SW 1271 (cell line): ENCODE measurements at places on chromosomes 16 and 17.

DNA sequence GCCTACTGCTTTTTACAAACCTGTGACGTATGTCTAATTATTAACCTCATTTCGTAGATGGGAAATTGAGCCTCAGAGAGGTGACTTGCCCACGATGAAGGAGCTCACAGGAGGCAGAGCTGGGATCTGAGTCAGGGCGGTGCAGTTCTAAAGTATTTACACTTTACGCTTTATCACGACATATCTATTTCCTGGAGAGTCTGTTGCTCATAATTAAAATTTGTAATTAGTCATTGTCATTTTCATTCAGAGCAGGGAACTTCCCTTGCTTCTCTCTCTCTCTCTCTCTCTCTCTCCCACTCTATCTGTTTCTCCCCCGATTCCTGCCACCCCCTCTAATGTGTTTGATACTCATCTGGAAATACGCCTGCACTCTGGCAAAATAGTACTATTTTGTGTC lies 5.9 kb downstream of the SLC5A11 start:
- no peak for DNase-seq

- no peak for DNase-seq
Observed at GRCh38 chr16:26569793-26570192, 496.9 kb upstream of the C16orf82 start.

GRCh38 chr17:4634976-4635375 lies 6.5 kb downstream of the ALOX15 start:
- no peak for DNase-seq

DNA sequence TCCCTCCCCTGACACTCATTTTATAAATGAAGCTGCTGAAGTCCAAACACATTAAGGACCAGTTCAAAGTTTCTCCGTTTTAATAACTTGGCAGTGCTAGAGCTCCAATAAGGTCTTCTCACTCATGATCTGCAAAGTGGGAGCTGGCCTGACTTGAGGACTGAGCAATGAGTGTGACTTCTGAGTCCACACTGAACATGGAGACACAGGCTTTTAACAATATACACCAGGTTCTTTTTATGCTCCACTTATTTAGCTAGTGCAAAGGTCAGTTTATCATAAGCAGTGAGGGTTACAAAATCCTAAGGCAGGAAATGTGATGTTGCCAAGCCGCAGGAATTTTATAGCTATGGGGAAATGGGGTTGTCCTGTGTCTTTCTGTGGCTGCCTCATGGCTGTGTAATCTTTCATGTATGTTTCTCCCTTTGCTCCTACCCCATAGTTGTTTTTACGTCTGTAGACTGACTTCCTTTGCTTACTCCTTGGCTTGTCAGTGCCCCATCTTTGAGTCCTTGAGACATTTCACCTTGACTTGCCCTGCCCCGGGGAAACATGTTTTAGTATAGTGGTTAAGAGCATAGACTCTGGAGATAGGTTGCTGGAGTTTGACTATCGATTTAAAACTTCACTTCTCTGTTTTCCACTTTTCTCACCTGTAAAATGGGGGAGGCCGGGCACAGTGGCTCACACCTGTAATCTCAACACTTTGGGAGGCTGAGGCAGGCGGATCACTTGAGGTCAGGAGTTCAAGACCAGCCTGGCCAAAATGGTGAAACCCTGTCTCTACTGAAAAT lies 12.2 kb upstream of the MMD start:
- DNase-seq, result peak; percentile 72

GRCh38 chr16:86259499-86259898 lies 250.8 kb upstream of the FOXF1 start:
- no peak for DNase-seq

- no peak for DNase-seq
Observed at GRCh38 chr16:10168258-10168657, 14.0 kb downstream of the GRIN2A start.

DNA sequence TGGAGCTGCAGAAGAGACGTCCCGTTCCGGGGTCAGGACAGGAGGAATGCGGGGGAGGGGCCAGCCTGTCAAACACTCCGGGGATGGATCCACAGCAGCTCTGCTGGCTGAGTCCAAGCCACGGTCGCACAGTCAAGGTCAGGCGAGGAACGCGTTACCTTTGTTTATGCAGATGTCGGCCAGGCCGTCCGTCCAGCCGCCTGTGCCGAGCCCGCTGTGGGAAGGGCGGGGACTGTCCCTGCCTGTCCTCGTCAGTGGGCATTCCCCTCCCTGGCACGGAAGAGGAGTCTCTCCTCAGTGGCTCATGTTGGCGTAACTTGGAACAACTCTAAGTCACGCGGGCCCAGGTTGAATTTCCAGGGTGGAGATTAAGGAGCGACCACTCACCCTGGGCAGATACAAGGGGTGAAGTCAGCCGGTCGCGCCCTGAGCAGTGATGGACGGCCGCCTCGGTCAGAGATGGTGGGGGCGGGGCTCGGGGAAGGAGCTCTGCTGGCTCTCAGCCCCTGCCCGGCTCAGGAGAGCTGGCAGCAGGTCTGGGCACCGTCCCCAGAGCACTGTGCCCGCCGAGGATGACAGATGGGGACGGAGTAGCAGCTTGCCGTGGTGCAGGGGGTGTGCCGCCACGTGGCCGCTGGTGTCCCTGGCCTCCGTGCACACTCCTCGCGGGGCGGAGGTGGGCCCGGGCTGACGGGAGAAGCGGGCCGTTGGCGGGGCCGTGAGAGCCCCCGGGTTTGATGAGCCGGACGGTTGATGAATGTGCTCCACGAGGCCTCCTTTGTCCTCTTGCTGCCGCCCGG lies 7.3 kb downstream of the CACNA1H start:
- no peak for DNase-seq

DNA sequence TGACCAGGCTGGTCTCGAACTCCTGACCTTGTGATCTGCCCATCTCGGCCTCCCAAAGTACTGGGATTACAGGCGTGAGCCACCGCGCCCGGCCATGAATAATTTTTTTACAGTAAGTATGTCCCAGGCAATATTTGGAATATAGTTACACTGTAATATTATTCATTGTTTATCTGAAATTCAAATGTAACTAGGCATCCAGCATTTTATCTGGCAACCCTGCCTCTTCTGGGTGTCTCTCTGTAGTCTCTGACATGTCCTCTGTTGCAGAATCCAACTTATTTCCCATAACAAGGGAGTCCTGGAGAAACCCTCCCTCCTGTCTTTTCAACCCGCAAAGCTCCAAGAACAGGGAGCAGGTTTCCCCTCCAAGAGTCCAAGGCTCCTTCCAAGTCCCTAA lies 36.9 kb upstream of the MYH10 start:
- DNase-seq, result no peak

GRCh38 chr16:52634528-52634927 lies 87.6 kb upstream of the TOX3 start:
- DNase-seq, result no peak

- no peak for DNase-seq
Observed at GRCh38 chr16:1027501-1027815, 45.1 kb upstream of the SSTR5 start.

GRCh38 chr16:64409783-64410210 lies 712.1 kb downstream of the CDH11 start:
- DNase-seq, result no peak

GRCh38 chr16:50816901-50817555 lies 75.1 kb downstream of the CYLD start:
- no peak for DNase-seq

DNA sequence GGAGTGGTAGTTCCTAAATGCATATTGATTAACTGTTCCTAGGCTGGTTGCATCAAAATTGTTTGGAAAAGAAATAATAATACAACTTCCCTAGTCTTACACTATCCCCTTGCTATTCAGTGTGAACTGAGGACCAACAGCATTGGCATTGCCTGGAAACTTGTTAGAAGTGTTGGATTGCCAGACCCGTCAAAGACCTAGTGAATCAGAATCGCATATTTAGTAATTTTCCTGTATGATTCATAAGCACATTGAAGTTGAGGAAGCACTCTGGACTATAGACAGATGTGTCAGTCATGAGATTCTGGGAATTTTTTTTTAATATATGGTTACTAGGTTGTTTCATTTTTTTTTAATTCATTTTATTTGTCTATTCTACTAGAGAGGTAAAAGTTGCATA lies 34.7 kb upstream of the KCNJ16 start:
- DNase-seq, result no peak

DNA sequence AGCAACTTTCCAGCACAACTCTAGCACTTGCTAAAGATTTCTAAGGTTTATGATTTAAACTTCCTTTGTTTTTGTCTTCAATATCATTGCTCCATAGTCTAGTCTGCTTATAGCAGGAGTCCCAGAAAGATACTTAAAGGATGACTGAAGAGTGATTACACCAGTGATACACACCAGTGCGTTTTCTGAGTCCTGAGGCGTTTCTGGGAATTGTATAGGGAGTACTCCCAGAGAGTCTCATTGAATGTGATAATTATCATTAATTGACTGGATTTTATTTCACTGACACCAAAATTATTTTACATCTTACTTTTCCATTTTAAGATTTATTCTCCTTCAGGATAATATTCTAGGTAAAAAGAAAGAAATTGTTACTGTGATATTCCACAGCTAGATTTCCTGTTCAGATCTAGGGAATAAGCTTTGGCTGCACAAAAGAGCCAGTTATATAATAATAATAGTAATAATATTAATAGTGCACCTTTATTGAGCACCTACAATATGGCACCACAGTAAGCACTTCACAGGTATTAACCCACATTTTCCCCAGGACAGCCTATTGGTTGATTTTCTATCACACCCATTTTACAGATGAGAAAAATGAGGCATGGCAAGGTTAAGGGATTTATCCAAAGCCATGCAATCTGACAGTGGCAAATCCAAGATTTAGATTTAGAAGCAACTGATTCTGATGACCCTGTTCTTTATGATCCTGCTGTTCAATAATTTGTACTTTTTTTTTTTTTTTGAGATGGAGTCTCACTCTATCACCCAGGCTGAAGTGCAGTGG lies 62.6 kb downstream of the IRX5 start:
- no peak for DNase-seq

- no peak for DNase-seq
Observed at GRCh38 chr16:80984124-80984892, 22.4 kb downstream of the CMC2 start.

DNA sequence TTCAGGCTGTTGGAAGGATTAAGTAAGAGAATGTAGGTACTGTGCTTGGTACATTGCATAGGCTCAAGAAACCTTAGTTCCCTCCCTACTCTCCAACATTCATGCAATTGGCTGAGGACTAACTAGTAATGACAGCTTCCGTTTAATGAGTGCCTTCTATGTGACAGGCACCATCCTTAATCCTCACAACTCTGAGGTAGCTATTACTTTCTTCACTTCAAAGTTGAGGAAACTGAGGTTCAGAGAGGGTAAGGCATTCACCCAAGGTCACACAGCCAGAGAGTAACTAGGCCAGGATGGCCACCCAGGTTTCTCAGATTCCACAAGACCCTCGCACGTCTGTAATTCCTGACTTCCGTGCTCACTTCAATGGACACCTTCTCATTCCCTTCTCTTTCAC lies 22.2 kb downstream of the UNC119 start:
- DNase-seq, result no peak

- DNase-seq, result no peak
Observed at GRCh38 chr16:87165151-87165550, 152.0 kb downstream of the C16orf95 start.
